ENCODE measurements at places on chromosomes 13 and 19.

DNA sequence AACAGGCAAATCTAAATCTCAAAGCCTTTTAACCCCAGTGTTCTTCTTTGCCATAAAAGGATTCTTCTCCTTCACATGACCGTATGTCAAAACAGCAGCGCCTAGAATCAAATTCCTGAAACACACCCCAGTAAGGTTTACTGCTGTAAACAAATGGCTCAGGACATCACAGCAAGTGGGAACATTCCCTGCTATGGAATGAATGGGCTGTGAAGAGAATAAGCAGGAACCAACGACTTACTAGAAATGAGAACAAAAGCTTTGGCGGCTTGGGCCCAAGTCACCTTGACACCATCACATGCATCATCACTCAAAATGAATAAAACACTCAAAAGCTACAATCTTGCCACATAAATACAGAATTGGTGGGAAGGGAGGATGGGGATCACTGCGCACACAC, 80.4 kb upstream of the SPATA13 start:
- no peak for DNase-seq

DNA sequence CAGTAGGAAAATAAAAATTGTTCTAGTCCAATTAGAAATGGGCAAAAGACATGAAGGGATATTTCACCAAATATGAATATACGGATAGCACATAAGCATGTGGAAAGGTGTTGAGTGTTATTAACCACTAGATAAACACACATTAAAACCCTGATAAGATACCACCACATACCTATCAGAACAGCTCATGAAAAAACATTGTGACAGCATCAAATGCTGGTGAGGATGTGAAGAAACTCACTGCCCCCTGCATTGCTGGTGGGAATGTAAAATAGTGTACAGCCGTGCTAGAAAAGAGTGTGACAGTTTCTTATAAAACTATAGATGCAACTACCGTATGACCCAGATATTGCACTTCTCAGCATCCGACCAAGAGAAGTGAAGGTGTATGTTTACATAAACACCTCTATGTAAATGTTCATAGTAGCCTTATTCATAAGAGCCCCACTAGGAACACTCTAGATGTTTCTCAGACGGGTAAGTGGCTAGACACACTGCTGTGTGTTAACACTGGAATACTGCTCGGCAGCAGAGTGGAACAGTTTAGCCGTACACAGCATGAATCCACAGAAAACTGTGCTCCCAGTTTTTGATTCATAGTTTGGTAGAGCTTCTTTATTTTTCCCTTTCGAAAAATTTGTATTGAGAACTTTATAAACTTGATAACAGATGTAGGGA, 321.1 kb downstream of the MYO16 start:
- DNase-seq: no peak

- no peak for DNase-seq
Measured at GRCh38 chr19:33456076-33456844, 65.3 kb downstream of the PEPD start.

DNA sequence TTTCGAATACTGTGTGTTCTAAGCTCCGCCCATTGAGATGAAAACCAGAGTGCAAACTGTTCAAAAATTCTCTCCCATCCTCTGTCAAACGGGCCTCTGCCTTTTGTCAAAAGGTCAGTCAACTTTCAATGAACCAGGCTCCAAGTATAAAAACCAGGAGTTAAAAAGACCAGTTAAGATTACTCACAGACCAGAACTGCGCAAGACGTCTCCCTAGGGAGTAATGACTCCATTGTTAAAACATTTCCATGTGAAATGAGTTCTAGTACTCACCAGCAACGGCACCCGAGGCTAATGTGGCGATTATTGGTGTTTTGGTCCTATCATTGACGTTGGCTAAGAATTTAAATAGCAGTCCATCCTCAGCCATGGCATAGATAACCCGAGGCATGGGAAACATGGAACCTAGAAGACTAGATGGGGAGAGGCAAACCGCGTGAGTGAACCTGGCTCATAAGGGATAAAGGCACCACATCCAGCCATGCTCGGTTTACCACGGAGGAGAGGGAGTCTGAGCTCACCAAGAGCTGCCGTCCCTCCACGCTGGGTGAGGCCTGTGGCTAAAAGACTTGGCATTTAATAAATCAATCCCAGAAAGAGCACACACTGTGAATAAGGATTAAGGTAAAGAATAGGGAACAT, 73.3 kb downstream of the SLC7A1 start:
- no peak for DNase-seq

GRCh38 chr13:32135056-32135390, 103.4 kb downstream of the FRY start:
- DNase-seq: no peak

- peak; percentile 49 for DNase-seq
Measured at GRCh38 chr19:1540365-1540925, 16.6 kb downstream of the PLK5 start.

DNA sequence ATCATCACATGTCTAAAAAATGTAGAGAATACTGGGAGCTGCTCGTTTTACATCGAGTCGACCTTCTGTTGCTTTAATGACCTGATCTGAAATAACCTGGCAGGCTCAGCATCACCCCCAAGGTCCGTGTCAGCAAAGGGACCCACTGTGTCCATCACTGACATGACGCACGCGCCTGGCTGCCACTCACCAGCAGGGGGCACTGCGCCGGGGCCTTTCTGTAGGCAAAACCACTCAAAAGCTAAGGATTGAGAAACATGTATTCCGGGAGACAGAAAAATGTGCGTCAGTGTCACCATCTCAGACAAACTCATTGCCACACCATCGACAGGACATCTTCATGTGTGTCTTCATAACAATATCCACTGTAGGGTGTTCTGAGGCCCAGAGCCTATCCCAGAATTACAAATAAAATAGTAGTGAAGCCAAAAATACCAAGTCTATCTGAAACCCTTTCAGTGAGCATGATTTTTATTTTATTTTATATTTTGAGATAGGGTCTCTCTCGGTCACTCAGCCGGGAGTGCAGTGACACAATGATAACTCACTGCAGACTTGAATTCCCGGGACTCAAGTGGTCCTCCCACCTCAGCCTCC, 130.3 kb upstream of the LSM14A start:
- peak; percentile 37 for DNase-seq

GRCh38 chr19:19628501-19629134, 598 bp upstream of the LPAR2 start:
- DNase-seq: peak; percentile 87

DNA sequence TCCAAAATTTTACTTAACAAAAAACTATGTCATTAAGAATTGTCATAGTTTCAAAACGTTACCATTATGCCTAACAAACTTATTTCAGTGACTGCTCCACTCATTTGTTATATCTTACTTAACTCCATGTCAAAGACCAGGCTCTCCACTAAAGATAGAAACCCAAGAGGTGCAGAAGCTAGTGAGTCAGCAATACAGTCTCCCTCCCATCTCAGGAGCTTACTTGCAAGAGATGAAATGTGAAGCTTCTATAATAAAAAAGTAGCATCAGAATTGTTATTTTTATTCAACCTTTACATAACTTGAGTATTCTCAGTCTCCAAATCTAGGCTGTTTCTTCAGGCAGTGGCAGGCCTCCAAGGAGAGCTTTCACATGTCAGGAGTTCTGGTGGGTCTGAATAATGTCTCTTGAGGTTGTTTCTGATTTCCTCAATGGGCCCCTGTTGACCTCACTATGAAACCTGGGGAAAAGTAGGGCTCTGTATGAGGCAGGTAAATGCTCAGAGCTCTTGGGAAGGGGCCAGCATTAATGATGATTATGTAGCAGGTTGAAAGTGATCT, 242.0 kb downstream of the NDFIP2 start:
- DNase-seq: no peak

GRCh38 chr19:10648360-10648759, 5.8 kb upstream of the ILF3 start:
- DNase-seq: no peak

GRCh38 chr13:93169980-93170379, 56.6 kb upstream of the GPC6 start:
- no peak for DNase-seq

DNA sequence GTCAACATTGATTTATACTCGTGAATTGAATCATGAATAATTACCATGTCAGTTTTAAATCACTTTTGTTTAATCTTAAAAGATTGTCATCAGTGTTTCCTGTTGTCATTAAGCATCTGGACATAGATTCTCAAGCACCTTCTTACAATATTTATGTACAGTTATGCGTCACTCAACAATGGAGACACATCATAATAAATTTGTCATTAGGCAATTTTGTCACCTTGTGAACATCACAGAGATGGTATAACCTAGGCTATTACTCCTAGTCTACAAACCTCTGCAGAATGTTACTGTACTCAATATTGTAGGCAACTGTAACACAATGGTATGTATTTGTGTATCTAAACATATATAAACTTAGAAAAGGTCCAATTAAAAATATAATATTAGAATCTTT, 2130.9 kb upstream of the PCDH20 start:
- no peak for DNase-seq

DNA sequence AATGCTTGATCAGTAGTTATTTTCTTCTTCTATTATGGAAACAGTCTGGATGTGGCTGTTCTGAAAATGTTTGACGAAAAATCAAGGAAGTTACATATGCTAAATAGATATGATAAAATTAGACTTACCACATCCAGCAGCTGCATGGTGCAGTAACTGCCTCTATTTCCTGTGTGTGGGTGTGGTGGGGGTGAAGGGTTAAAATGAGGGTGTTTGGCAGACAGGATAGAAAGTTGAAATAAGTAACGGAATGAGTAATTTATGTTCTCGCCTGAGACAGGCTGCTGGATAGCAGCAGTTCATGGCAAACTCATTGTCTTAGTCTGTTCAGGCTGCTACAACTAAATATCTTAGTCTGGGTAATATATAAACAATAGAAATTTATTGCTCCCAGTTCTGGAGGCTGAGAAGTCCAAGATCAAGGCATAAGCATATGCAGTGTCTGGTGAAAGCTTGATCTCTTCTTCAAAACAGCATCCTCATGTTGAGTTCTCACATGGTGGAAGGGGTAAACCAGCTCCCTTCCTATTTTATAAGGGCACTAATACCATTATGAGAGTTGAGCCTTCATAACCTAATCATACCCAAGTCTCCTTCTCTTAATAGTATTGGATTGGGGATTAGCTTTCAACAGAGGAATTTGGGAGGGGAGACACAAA, 1248.9 kb downstream of the SLITRK5 start:
- no peak for DNase-seq

DNA sequence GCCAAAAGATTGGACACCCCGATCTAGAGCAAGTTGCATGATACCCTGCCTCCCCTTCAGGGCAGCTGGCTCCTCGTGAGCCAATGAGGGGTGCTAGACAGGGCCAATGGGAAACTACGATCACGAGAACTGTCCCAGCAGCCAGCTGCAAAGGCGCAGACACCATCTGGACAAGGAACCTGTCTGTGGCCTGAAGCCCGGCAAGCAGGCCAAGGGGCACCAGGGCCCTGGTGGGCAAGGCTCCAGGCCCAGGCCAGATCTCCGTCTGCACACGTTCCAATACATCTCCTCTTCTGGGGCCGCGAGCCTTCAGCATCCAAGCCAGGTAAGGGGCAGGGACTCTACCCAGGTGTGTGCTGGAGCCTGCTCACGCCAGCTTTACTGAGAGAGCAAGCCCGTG, 20.2 kb downstream of the MED26 start:
- DNase-seq: no peak

- peak; percentile 78 for DNase-seq
Measured at GRCh38 chr19:14347999-14348889, 33.0 kb upstream of the ADGRE5 start.

- DNase-seq: no peak
Measured at GRCh38 chr13:111402441-111402840, 82.0 kb downstream of the TEX29 start.

DNA sequence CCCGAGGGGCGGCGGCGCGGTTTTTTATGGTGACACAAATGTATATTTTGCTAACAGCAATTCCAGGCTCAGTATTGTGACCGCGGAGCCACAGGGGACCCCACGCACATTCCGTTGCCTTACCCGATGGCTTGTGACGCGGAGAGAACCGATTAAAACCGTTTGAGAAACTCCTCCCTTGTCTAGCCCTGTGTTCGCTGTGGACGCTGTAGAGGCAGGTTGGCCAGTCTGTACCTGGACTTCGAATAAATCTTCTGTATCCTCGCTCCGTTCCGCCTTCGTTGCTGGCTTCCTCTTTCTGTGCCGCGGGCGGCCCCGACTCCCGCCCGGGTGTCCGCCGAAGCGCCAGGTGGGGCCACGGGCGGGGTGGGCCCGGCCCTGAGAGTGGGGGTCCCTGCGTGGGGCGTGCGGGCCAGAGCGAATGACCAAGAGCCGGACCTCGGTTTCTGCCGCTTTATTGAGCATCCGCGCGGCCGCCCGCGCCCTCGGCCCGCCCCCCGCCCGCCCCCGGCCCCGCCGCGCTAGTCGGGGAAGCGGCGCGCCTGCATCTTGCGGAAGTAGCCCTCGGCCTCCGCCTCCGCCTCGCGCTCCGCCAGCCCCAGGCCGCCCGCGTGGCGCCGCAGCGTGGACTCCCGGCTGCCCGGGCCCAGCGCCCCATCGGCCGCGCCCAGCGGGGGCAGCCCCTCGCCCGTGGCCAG, 9.6 kb downstream of the PLPPR3 start:
- no peak for DNase-seq

- DNase-seq: no peak
Measured at GRCh38 chr19:49557641-49558325, 22.6 kb downstream of the NOSIP start.

DNA sequence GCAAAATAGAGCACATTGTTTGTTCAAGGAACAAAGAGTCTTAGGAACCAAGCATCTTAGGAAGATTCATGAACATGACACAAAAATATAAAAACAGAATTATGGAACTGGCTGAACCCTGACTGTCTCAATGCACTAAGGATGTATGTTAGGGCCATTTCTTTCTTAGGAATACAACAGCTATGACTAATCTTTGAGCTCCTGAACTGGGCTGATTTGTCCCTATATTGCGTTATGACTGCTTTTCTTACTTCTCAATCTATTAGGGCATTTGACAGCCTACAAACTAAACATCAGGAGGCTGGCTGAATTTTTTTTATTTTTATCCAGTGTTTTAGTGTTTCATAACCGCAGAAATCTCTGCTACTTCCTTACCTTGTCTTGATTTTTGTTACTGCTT, 211.2 kb downstream of the OXGR1 start:
- no peak for DNase-seq

- peak; percentile 56 for DNase-seq
Measured at GRCh38 chr19:17942582-17943273, 9.9 kb downstream of the CCDC124 start.

GRCh38 chr13:107730813-107731212, 484.5 kb downstream of the LIG4 start:
- DNase-seq: peak; percentile 22

DNA sequence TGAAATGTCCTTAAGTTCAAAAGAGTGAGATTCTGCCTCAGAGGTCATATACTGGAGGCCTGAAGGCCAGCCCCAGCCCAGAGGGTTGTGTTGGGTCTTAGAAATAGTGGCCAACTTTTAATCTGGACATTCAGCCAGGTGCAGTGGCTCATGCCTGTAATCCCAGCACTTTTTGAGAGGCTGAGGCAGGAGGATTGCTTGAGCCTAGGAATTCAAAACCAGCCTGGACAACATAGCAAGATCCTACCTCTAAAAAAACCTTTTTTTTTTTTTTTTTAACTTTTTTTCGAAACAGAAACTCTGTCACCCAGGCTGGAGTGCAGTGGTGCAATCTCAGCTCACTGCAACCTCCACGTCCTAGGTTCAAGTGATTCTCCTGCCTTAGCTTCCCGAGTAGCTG, 15.5 kb downstream of the DPF1 start:
- no peak for DNase-seq
